Skin of body (tissue), 3 donors: ENCODE measurements at places on chromosomes 5 and 9. TPM values are rescaled to one million over a fixed set of nuclear protein-coding genes. Genes with fewer than 3 reads are reported as not detected.

DNA sequence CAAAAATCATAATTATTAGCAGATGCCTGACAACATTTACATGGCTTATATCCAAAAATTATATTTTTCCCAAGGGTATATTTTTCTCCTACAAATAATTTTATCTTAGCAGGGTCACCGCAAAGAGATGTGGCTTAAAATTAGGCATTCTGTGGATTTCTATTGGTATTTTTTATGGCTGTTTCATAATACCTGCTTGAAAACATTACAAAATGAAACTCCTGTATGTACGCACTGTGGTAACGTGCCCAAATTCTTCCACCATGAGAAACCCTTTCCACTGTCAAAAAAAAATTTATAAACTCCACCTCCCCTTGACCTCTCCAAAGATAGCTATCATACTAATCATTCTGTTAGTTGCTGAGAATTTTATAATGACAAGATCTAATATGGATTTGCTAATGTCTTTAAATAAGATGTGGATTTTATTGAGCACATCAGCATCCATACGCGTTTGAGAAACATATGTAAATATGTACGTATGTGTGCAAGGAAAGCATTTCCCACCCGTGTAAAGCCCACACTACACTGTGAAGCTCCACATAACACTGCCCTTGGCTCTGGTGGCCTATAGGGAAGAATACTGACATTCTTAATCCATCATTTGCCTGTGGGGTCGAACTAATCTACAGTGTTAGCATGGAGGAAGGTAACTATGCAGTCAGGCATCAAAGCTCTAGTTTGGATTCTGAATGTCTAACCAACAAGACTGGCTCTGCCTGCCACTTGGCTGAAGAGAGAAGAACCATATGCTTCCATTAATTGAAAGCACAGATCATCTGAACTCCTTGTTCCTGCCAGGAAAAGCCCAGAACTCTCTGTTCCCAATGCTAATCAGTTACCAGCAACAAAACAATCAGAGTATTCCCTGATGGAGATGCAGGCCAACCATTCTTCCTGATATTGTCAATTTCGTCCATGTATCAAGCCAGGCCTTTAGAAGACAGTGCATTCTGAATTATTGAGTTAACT lies 244.7 kb downstream of the SPOCK1 start:
- peak; percentile 47 for DNase-seq

Gene PRDM9
- not detected for total RNA-seq

DNA sequence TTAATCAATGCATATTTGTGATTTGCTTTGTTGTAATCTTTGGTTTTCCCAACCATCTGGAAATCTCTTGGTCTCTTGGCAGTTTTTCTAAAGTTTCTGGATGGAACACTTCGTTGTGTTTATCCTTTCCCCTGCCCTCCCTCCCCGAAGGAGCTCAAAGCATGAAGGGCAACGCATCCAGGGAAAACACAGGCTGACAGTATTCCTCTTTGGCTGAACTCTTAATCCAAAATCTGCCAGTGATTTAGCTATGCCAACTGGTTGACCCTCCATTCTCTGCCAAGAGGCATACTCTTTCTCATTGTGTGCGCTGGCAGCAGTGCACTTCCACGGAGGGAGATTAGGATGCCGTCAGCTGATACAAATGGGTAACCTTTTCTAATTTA lies 20.5 kb downstream of the ZBTB34 start:
- DNase-seq: no peak

DNA sequence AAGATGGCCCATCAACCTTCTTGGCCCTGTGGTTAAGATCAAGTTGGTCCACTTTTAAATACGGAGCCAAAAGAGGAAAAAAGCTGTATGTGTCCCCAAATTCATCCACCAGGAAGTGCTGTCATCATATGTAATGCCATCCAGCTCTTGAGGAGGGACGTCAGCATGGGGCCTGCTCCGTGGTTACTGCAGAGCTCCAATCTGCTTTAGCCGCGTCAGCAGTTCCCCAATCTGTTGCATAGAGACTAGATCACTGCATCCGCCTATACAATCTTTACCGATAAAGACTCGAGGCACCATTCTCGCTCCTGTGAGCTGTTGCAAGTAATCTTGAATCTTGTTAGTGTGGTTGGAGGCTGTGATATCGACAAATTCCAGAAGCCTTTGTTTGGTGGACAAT lies 65.7 kb downstream of the GABRA6 start:
- DNase-seq: no peak

- peak; percentile 63 for DNase-seq
These were observed 248.3 kb downstream of the CDH18 start for GRCh38 chr5:19739671-19740070.

DNA sequence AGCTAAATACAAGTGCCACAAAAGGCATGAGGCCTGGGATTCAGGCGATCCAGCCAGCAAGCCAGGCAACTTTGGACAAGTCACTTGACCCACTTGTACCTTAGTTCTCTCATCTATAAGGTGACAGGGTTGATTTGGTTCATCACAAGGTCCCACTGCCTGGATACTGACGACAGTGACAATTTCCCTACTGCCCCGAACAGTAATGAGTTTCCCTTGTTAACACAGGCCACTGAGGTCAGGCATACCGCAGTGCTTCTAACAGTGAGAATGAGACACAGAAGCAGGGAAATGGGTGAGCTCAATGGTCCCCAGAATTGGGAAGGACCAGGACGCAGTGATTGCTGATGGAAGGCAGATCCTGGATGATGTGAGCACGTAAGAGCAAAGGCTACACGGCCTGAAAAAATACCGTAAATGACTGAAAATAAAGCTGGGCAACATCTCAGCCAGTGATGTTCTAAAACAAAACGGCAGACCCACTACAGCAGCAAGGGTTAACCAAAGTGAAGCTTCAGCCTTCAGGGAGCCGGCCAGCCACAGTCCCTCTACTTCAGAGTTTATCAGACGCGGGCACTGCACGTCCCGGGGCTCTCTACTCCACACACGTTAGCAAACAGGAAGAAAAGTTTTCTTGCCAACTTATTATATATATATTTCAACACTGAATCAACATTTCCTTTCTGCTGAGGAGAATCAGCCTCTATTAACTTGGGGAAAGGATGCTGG lies 846 bp downstream of the MGAT1 start:
- DNase-seq: no peak

Gene MYORG
- 2.6 TPM for total RNA-seq

Gene TXNDC8
- total RNA-seq: not detected

DNA sequence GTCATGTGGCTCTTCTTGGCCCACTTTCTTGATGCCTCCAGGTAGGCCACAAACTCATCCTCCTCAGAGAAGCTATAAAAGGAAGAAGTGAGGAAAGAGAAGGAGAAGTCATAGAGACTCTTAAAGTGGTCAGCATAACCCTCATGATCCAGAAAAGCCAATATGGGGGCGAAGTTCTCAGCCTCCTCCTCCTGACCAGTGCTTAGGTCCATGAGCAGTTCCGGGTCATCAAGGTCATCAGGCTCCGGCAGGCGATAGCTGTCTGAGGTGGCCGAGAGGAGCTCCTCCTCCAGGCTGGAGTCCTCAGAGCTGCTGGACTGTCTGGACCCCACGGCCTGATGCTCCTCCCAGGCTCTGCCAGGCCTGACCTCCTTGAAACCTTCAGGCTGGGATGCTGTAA lies 34.7 kb downstream of the SH3TC2 start:
- no peak for DNase-seq
